Left cardiac atrium (tissue), 4 donors: ENCODE measurements at places on chromosomes 13 and 19.

- DNase-seq, result no peak
These were observed 148.6 kb upstream of the SOX21 start for GRCh38 chr13:94860981-94861407.

GRCh38 chr13:29284726-29285125 is 310.8 kb downstream of the SLC7A1 start:
- no peak for DNase-seq

- DNase-seq, result no peak
These were observed 127.4 kb downstream of the DCT start for GRCh38 chr13:94352057-94352456.

DNA sequence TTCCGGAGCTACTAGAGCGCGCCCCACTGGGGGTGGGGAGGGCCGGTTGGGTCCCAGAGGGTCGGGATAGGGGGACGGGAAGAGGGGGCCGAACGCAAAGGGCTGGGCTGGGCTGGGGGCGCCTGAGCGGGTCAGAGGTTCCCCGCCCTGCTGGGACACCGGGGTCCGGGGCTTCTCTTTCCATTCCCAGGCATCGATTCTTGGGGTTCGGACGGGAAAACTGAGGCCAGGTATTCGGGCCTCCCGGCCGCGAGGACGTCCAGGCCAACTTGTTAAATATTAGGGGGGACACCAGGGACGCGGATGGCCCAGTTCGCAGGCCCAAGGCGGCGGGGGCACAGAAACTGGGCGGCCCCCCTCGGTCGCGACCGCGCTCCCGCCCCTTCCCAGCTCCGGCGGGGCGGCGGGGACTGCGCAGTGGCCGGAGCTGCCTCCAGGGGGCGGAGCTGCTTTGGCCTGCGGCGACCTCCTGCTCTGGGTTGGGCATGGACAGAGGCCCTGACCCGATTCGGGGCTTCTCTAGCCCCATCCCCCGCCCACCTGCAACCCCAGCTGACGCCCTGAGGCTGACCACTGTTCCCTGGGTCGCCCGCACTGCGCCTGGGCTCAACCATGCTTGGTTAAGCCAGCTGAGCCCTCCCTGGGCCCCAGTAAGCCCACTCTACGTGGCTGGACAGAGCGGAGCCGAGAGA is 1.2 kb upstream of the KLF16 start:
- peak; percentile 84 for DNase-seq

DNA sequence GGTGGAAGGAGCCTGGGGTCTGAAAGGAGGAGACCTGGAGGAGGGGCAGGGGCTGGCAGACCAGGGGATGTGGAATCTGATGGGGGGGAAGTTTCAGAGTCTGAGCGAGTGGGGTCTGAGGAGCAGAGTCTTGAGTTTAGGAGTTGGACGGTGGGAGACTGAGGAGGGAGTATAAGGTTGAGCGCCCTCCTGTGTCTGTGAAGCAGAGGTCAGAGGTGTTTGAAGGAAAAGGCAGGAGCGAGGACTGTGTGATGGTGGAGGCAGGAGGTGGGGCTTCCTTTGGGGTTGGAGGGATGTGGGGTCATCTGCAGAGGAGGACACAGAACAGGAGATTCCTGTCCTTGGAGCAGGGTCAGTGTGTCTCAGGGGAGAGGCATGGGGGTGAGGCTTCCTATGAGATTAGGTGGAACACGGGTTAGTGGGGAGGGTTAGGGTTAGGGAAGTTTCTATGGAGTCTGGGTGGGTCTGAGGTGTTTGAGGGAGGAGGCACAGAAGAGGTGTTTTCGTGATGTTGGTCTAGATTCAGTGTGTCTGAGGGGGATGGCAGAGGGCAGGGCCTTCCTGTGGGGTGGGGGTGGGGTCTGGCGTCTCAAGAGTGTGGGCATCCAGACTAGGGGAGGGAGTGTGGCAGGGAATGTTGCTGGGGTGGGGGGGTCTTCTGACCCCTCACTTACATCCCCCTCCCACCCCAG is 8.3 kb downstream of the RYR1 start:
- DNase-seq, result no peak

DNA sequence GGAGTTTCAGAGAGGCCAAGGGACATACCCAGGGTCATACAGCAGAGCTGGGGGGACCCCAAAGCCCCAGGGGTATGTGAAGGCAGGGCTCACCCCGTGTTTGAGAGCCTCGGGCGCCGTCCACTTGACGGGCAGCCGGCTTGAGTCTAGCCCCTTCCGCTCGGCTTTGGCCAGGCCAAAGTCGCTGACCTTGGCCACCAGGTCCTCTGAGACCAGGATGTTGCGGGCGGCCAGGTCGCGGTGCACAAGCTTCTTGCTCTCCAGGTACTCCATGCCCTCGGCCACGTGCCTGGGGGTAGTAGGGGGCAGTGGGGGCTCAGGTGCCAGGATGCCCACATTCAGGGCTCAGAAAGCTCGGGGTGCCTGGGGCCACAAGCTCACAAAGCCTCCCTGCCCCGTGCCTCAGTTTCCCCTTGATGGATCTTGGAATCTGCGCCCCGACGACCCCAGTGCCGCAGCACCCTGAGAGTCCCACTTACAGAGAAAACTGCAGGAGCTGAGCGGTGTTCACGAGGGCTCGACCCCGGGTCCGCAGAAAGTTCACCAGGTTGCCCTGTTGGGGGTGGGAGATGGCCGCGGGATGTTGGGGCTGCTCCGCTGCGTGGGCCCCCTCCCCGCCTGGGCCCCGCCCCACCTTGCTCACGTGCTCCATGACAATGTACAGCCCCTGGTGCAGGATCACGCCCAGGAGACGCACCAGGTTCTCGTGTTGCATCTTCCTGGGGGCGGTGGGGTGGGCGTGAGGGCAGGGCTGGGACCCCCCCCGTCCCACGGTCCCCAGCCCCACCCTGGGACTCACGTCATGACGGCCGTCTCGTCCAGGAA is 7.1 kb downstream of the MATK start:
- no peak for DNase-seq

- no peak for DNase-seq
These were observed 31.2 kb downstream of the DHRS12 start for GRCh38 chr13:51772781-51773180.

DNA sequence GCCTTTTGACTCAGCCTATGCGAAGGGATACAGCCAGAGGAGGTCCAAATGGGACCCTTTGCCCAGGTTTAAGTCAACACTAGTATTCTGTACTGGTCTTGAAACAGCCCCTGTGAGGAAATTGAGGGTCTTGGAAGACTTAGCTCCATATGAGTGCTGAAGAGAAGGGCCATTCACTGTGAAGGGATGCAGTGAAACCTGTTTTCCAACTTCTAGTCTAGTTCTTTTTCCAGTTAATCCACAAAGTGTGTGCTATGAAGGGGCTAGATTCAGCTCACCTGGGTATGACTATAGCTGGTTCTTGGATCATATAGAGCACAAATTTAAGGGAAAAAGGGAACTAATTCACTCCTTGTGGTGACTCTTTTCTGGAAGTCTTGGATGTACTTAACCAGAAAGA is 4.0 kb downstream of the ZBTB32 start:
- DNase-seq, result no peak

DNA sequence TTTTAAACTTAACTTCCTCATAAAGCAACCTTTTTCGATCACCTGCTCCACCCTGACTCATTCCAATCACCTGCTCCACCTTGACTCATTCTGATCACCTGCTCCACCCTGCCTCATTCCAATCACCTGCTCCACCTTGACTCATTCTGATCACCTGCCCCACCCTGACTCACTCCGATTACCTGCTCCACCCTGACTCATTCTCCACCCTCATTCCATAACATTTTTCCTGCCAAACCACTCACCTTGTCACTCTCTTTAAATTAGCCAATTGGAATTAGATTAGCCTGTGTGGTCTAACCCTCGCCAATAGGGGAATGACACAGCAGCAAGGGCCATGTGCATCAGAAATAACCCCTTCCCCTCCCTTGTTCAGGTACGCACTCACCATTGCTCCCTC is 31.9 kb upstream of the ZNF83 start:
- DNase-seq, result no peak

- DNase-seq, result no peak
These were observed 553 bp upstream of the SLC7A1 start for GRCh38 chr13:29596064-29596418.

DNA sequence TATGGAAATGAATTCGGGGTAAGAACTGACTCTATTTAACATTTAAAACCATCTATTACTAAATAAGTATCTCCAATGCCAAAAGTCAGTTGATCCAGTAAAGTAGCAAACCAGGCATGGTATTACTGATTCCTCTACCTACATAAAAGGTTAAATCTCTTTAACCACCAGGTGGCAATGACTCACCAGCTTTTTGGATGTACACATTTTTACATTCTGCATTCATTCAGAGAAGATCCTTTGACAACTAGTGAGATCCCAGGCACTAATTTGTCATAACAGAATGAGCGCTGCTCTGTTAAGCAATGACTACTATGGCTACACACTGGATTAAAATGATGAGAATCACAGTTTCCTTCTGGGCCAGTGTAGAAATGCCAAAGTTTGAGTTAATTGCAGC is 329.8 kb upstream of the GPC6 start:
- no peak for DNase-seq

- no peak for DNase-seq
These were observed 1.5 kb upstream of the TRAPPC5 start for GRCh38 chr19:7678971-7679751.

GRCh38 chr19:45191375-45191774 is 12.8 kb downstream of the BLOC1S3 start:
- no peak for DNase-seq

DNA sequence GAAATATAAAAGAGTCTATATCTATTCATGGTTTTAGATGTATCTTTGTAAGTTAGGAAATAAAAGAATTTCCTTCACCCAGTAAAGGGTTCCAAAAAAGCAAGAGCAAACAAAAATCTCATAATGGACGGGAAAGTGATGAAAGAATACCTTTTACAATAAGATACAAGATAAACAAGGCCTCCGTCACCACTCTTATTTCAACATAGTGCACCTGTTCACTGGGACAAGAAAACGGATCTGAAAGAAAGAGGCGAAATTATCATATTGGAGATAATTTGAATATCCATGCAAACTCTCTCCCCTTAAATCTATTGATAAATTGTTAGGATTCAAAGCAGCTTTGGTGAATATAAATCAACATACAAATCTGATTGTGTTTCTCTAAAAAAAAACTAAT is 877 bp upstream of the NLRP11 start:
- DNase-seq, result no peak

- DNase-seq, result no peak
These were observed 24.7 kb upstream of the GPR183 start for GRCh38 chr13:99331881-99332293.

DNA sequence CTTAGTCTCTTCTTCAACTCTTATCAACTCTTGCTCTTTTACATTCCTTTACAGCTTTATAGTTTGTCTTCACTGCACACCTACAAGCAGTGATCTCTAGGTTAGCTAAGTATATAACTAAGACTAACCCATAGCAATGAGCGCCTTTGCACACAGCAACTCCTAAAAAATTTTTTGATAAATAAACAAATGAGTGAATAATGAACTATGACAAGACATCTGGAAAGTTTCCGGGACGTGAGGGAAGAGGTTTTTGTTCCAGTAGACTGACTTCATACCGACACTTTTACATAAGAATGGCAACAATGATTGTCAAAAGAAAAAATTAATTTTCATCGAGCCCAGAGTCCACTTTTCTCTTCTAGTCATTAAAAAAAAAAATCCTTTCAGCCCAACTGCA is 98.3 kb downstream of the ELF1 start:
- DNase-seq, result no peak

GRCh38 chr13:28475916-28476725 is 18.8 kb downstream of the FLT1 start:
- no peak for DNase-seq

DNA sequence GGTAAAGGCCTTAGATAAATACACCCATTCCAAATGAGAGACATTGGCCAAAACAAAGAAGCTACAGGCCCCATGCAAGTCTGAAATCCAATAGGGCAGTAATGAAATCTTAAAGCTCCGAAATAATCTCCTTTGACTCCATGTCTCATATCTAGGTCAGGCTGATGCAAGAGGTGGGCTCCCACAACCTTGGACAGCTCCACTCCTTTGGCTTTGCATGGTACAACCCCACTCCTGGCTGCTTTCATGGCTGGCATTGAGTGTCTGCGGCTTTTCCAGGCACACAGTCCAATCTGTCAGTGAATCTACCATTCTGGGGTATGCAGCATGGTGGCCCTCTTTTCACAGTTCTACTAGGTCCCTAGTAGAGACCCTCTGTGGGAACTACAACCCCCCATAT is 762.5 kb downstream of the LIG4 start:
- no peak for DNase-seq

GRCh38 chr13:76245920-76246319 is 609.8 kb downstream of the LMO7 start:
- DNase-seq, result no peak

GRCh38 chr13:90177512-90177911 is 1170.0 kb upstream of the MIR17HG start:
- no peak for DNase-seq
